HFFc6 (cell line): ENCODE measurements at places on chromosomes 4 and X. TPM values are rescaled to one million over a fixed set of nuclear protein-coding genes. Genes with fewer than 3 reads are reported as not detected.

HSD17B11 gene
- total RNA-seq: 12.7 and 15.6 TPM in 2 replicates

FGFBP2 gene
- total RNA-seq: not detected in 2 replicates

SPOCK3 gene
- total RNA-seq: not detected in 3 replicates

LIN54 gene
- total RNA-seq: 14.2 to 20.5 TPM (median 17.5 TPM) in 3 replicates

HELT gene
- total RNA-seq: not detected in 3 replicates

FGB gene
- total RNA-seq: not detected in 3 replicates

FHIP1A gene
- total RNA-seq: 0.73 and 0.77 TPM in 2 replicates

ATP1B4 gene
- not detected in 2 replicates for total RNA-seq

SPANXN3 gene
- total RNA-seq: not detected in 3 replicates

FAT4 gene
- total RNA-seq: 11.1 to 16.4 TPM (median 13.0 TPM) in 3 replicates

RIBC1 gene
- total RNA-seq: 0.26 to 0.59 TPM (median 0.41 TPM) in 3 replicates

SSX2B gene
- not detected in 3 replicates for total RNA-seq

NPY5R gene
- total RNA-seq: not detected in 3 replicates

TLR7 gene
- not detected in 3 replicates for total RNA-seq

PRDM5 gene
- 9.8 and 12.4 TPM in 2 replicates for total RNA-seq

USP9X gene
- total RNA-seq: 58.5 to 62.1 TPM (median 62.0 TPM) in 3 replicates

TMEM144 gene
- total RNA-seq: 0.19 to 0.34 TPM (median 0.26 TPM) in 3 replicates

ERCC6L gene
- 3.2 to 7.0 TPM (median 6.1 TPM) in 3 replicates for total RNA-seq

DNA sequence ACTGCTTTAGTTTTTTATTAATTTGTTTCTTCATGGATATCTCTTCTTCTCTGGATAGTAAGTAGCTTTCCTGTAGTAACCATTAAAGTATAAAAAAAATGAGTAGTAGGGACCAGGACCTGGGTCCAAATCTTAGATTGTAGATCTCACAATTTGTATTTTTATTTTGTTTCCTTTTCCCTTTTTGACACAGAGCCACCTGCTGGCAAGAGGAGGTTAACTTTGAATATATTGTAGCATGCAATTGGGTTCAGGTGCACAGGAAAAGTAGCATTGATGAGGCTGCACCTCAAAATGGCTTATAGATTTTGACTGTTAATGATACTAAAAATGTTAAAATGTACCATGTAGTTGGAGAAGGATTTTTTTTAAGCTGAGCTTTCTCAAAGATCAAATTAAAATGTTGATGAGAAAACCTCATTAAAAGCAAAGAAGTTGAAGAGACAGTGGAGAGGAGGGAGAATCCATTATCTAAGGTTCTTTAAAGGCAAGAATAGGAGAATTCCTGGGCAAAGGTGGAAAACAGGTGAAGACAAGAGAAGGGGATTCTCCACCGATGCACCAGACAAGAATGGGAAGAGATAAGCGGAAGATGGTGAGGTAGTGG, 48.3 kb upstream of the HPGDS start:
- no peak for DNase-seq

DNA sequence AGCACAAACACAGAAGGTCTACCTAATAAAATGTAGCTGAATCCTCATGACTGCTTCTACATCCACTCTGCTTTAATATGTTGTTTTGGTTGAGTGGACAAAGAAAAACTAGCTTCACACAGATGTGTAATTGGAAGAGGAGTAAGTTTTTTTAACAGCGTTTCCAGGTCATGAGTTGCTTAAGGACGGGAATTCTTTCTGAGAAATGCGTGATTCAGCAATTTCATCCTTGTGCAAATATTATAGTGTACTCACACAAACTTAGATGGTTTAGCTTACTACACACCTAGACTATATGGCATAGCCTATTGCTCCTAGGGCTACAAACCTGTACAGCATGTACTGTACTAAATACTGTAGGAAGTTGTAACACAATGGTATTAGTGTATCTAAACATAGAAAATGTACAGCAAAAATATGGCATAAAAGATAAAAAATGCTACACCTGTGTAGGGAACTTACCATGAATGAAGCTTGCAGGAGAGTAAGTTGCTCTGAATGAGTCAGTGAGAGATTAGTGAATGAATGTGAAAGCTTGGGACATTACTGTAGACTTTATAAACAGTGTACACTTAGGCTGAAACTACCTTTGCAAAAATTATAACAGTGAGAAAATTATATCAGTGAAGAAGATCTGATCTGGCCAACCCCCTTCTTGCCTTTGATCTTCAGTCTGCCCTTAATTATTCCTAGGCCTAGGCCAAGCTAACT, 70.8 kb upstream of the IL15 start:
- DNase-seq: no peak

- peak; percentile 73 for DNase-seq
Measured at GRCh38 chr4:57114973-57115372, 4.8 kb upstream of the IGFBP7 start.

DNA sequence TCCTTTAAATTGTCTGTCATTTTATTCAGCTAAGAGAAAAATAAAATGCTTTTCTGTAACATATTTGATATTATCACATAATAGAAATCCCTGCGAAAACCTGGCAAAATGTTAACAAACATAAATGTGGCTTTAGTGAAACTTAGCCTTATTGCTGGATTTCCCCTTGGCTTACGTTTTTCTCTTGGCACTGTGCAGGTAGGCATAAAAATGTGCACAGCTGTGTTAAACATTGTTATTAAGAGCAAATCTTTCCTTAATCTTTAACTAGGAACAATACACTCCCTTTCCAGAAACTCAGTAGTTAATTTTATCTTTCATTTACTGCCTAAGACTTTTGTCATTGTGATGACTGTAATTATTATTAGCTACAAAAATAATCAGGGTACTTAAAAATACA, 202.4 kb upstream of the GNPDA2 start:
- DNase-seq: no peak

- DNase-seq: no peak
Measured at GRCh38 chr4:66330125-66330524, 659.8 kb upstream of the EPHA5 start.

DNA sequence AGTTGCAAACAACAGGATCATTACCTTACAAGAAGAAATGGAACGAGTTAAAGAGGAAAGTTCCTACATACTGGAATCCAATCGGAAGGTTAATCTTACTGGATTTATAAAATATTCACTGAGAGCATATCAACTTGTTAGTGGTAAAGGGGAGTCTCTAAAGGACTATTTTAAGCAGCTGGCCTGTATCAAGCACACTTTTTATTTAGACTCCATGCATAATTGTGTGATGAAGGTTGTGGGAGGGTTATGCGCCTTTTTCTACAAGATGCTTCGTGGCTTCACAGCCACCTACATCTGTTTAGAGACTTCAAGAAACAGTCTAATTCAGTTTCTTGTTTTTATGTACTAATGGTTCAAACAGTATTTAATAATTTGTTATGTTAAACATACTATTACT, 56.6 kb downstream of the GRSF1 start:
- DNase-seq: no peak

GRCh38 chr4:106063009-106063408, 167.7 kb downstream of the NPNT start:
- no peak for DNase-seq

DNA sequence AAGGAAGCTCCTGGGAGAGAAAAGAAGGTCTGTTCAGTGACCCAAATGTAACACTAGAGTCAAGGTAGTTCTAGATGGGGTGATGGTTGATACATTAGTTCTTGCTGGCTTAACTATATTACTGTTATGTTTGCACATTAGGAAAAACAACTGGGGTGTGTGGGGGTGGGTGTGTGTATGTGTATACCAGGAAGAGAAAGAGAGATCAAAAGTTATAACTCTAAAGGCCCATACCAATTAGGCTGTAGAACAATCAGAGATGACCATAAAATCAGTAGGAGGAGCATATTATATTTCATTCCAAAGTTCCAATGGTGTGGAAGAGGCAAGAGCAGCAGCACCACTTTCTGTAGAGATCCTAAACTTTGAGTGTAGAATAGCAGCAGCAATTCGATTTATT, 134.7 kb upstream of the FMR1 start:
- no peak for DNase-seq

GRCh38 chr4:40514497-40514951, 115.1 kb downstream of the RBM47 start:
- no peak for DNase-seq

DNA sequence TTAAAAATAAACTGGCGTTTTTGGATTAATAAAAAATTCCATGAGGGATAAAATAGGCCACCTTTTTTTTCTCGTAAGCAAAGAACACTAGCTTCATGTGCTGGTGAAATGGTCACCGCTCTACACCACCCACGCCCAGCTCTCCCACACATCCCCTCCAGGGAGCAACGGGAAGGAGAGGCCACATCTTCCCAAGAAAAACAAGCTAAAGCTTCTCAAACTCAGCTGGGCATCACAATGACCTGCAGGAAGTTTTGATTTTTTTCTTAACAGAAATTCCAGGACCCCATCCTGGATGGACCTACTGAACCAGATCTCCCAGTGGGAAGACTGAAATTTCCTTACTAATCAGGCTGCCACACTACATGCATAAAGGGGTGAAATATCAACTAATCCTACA, 9.8 kb downstream of the TSPAN5 start:
- DNase-seq: no peak

DNA sequence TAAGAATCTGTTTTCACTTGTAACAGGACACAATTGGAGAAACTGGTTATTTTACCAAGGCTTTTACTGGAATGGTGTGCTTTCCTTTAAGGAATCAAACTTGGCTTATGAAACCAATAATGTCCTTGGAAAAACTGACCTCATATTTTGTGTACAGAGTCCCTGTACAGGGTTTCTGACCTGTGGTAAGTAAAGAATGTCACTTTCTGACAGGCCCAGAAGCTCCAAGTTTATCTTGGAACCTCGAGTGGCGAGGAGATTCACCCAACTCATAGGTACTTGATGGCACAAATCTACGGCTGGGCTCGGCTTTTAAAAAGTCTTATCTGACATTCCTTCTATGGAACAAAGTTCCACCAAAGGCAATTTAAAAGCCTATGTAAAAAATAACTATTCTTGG, 17.0 kb downstream of the ASIC5 start:
- DNase-seq: no peak

DNA sequence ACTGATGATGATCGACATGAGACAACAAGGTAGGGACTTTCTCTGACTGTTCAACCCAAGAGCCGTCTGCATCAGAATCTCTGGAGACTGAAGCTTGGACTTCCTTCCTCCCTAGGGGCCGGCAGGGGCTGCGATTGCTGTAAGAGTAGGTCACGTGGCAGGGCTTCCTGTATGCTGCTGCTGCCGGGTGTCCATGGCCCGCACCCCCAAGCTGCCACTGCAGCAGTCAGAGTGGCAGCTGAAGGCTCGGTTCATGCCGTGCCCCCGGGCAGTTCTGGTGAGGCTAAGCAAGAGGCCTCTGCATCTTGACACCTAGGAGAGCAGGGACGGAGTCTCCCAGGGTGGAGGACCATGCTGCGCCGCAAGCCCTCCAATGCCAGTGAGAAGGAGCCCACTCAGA, at the start of gene SASH3:
TSS of gene SASH3 (plus strand) at position 203 of the 400 bp plus-strand sequence. CDS start at position 352, 149 bp downstream.
- no peak for DNase-seq

DNA sequence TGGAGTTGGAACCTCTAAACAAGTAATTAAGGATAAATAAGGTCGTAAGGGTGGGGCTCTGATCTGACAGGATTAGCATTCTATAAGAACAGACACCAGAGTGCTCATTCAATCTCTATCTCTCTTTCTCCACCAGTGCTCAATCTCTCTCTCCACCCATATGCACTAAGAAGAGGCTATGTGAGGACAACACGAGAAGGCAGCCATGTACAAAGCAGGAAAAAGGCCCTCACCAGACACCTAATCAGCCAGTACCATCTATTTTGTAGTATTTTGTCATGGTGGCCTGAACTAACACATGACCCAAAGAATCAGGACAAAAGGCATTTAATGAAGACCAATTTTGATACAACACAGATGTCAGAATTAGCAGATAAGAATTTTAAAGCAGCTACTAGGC, 16.8 kb downstream of the RFC1 start:
- no peak for DNase-seq

DNA sequence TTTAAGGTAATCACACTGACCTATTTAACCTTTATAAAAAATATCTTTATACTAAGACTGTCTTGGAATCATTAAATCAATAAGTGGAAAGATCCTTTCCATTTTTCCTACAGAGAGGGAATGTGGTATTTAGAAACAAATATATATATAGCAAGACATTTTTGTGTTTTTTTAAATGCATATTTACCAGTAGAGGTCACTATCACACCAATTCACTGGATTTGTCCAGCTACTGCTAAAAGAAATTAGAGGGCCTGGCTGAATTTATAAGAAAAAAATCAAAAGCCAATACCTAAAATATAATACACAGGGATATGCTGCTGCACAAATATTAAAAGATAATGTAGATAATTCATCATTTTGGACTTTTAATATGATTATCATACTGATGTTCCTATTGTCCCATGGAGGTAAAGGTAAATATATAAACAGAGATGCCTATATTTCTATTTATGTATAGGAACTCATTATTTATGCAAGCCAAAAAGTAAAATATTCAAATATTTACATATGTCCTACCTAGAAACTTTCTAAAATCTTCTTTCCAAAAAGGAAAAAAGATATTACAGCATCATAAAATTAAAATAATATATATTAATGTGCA, 69.5 kb downstream of the PDE5A start:
- DNase-seq: peak; percentile 68

- DNase-seq: no peak
Measured at GRCh38 chr4:36551697-36552214, 270.3 kb downstream of the DTHD1 start.

DNA sequence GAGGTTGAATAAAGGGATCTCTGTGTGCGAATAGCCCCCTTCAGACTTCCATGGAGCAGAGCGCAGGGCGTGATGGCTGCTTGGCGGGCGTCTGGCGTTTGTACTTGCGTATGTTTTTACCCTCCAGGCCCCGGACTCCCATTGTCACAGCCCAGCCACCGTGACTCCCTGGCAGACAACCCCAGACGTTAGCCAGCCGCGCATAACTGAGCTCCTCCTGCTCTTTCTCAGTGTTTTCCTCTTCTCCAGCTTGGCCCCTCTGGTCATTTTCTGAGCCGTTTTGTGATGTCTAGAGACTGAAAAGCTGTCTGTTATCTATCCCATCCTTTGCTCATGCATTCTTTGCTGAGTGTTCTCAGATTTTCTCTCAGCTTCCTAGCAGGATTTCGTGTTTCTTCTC, 54.3 kb downstream of the IGFBP7 start:
- DNase-seq: no peak

DNA sequence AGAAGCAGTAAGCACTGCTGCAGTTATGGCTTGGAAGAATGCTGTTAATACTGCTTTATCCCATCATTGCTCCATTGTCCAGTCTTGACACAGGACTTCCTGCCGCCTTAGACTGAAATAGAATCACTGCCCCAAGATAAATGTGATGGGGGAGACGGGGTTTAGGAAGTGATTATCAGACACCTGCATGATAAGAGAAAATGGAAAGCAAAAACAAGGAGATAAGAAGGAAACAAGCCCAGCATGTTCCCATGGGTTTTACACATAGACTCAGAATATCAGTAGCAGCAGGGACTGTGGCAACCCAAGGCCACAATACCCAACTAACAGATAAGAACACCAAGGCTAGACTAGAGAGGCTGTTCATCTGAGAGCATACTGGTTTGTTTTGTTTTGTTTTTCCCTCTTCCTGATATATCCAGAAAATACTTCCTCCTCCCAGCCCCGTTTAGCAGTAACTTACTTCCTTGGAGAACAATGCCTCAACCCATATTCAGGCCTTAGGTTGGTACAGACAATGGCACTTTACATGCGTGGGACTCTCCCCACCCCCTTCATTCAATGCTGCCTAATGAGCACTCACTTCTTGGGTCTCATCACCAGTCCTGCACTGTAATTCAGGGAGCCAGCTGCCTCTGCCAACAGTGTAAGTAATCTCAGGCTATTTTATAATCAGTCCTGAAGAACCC, 232.6 kb downstream of the CBR4 start:
- no peak for DNase-seq
